CD8-positive, alpha-beta T cell (primary cell): ENCODE measurements at places on chromosomes 7 and 10.

DNA sequence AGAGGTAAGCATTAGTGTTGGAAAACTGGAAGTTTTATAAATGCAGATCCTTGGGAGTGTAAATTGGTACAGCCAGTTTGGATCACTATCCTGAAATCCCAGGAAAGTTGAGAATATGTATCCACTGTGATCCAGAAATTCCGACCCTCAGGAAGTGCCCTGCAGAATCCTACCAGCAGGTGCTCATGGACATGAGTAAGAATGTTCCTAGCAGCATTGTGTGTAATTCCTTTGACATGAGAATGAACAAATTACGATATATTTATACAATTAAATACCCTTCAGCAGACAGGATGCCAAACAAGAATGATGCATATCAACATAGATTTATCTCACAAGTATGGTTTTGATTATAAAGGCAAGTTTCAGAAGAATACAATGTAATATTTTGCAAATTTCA, 181.6 kb downstream of the XPNPEP1 start:
- no peak for DNase-seq

DNA sequence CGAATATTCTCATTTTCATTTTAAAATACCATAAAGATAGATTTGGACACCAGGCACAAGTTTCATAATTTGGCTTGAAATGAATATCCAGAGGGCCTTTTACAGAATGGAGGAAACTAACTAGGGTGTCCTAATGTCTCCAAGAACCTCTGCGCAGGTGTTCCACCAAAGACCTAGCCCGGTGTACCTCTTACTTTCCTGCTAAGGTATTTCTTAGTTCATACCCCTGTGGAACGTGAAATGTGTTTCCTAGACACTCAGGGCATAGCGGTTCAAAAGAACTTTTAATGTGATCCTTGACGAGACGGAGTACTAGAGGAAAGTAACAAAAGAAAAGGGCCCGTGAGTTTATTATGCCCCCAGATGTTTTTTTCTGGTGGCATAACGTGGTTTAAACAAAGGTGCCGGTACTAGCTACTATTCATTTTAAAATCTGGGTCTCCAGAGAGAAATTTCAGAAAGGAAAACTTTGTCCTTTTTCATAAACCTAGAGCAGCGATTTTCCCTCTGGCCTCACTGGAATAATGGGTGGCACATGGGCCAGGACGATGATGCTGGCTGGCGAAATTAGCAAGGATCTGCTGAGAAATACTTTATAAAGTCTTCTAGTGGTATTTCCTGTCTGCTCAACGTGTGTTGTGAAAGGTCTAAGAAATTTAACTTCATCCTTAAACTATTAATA, 1.4 kb downstream of the APBB1IP start:
- no peak for DNase-seq

DNA sequence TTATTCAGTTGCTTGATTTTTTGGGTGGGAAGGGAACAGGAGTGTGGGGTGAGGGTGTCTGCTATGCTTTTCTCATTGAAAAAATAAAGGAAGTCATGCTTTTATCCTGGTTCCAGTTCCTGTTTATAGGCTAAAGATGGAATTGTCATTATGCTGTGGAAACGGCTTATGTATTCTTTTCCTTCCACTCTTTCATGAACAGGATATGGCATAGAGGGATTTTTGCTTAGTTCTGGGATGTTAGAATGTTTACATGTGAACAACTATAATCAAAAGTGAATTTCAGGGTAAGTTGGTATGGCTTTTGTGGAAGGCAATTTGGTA, 35.9 kb upstream of the PTPN12 start:
- DNase-seq = no peak

GRCh38 chr10:78173360-78174015, 139.8 kb downstream of the RPS24 start:
- no peak for DNase-seq

GRCh38 chr10:23643111-23643780, 204.4 kb downstream of the OTUD1 start:
- no peak for DNase-seq
